Amniotic epithelial cell (primary cell): ENCODE measurements at places on chromosomes 16 and 17.

GRCh38 chr17:43456661-43457361, 27.0 kb upstream of the DHX8 start:
- peak; percentile 40 for DNase-seq

DNA sequence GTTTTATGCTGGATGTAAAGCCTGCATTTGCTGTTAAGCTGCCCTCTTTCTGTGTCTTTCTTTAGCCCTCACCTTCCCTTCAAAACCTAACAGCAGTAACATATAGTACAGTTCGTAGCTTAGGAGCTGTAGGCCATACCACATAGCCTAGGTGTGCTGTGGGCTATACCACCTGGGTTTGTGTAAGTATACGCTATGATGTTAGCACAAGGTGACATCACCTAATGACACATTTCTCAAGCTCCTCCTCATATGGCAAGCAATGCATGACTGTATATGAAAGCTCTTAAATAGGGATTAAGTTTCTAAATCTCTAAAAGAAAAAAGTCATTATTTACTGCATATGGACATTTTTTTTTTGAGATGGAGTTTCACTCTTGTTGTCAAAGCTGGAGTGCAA, 57.8 kb upstream of the TMEM97 start:
- DNase-seq: no peak

DNA sequence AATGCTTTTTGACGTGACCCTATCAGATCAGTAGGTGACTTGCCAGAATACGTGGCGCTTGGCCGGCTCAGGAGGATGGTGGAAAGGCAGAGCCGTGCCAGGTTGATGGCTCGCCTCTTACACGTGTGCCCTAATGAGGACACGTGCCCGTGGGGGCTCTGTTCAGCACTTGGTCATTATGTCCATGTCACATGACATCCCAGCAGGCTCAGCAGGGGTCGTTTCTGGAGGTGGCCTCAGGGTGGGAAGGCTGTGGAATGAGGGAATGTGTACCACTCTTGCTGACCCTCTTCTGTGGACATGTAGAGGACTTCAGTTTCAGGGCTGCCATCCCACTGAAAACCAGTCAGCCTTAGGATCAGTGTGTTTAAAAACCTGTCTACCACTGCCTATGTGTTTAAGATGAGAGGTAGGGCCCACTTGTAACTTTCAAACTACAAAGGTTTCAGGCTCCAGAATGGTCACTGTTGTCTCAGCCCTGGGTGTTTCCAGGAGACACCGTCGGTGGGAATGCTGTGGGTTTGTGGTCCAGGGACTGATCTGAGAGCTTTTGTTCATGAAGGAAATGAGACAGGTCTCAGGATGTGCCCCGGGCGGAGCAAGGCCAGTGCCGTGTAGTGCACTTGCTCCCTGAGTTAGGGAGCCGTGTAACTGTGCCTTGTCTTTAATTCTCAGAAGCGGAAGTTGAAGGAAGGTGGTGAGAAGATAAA, 12.1 kb downstream of the UBN1 start:
- no peak for DNase-seq

GRCh38 chr16:27103954-27104353, 37.2 kb downstream of the C16orf82 start:
- no peak for DNase-seq

GRCh38 chr16:47036201-47036600, 62.7 kb upstream of the DNAJA2 start:
- no peak for DNase-seq

DNA sequence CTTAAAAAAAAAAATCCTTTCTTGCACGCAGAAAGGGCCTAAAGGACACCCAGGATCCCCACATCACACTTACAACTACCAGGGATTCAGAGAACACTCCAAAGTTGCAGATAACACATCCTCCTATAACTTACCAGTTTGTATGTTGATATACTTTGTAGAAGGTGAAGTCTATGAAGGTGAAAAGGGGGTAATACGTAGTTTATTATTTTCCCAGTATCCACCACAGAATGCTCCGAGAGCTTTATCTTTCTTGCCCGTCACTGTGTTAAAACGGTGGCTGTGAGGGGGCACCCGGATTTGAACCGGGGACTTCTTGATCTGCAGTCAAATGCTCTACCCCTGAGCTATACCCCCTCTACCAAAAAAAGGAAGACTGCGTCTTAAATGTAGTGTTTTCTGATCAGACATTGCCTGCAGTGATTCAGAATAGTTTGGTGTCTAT, 7.9 kb upstream of the RPL23 start:
- no peak for DNase-seq

DNA sequence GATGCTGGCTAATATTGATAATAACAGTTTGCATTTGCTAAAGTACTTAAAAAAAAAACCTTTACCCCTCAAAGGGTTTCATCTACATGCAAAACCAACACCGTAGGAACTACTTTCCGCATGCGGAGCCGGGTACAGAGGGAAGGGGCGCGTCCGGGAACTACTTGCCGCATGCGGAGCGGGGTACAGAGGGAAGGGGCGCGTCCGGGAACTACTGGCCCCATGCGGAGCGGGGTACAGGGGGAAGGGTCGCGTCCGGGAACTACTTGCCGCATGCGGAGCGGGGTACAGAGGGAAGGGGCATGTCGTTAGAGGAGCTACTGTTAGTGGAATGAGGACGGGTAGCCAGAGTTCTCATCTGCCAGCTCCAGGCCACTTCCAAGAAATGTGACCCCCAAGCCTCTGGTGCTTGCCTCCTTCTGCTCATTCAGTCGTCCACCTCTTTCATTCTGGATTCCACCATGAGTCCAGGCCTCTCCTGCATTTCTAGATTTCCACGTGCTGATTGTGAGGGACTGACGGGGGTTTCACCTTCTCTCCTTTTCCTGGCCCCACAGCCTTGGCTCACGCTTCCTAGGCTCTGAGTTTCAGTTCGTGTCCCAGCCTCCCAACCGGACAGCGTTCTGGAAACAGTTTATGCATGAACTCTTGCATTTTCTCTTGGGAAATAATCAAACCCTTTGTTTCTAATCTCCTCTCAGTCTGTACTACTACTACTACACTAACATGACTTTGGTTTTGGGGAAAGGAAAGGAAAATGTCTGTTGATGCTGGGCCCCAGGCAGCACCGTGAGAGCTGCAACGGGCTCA, 26.9 kb downstream of the MINK1 start:
- no peak for DNase-seq

GRCh38 chr17:67390646-67391361, 13.7 kb downstream of the PITPNC1 start:
- peak; percentile 71 for DNase-seq

DNA sequence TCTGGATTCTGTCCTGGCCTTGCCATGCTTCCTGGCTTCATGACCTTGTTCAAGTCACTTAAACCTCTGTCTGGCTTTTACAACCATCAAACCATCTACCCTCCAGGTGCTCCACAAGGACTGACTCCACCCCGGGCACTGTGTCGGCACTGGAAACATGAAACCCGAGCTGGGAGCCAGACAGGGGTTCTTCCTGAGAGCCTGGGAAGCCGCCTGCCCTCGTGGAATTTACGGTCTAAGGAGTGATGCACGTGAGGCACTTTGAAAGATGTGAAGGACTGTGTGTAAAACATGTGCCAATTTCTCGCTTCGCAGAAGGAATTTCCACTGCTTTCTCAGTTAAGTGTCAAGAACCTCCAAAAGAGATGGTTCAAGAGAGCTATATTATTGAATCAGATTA, 11.6 kb downstream of the CDK5R1 start:
- DNase-seq: no peak

DNA sequence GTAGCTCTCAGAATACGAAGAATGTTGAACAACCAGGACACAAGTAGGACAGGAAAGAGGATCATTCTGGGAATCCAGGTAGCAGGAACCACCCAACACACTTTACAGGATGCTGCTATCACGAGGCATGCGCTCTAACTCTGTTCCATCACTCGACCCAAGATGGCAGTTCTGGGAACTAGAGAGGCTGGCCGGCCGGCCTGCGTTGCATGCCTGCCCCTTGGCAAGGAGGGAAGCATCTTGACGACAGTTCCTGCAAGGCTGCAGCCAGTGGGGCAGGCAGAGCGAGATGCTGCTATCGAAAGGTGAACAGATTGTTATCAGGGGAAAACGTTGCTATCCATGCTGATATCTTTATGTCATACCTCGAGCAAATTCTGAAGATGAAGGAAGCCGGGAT, 19.2 kb upstream of the SLC46A1 start:
- no peak for DNase-seq

- DNase-seq: peak; percentile 97
These were observed 2.8 kb downstream of the KDM6B start for GRCh38 chr17:7836596-7837407.

- DNase-seq: no peak
These were observed 78.4 kb upstream of the CDC42EP4 start for GRCh38 chr17:73390221-73390620.
